T-helper 2 cell (primary cell): ENCODE measurements at places on chromosomes 4 and X.

DNA sequence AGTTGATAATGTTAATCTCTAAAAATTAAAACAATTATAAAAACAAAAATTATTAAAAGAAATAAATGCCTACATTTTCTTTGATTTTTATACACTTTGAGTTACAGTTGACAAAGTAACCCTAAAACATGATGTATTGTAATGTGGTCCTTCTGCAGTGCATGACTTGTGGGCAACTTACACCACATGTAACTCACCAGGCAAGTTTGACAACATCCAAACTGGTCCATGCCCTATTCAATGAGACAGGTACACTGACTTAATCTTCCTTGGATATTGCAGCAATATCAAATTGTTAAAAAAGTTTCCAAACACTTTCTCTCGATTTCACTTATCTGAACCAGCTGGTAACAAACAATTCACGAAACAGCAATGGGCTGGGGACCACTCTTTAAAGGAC is 81.5 kb downstream of the FTHL17 start:
- DNase-seq, result no peak

- no peak for DNase-seq
Measured at GRCh38 chrX:129310000-129310399, 213.3 kb downstream of the SMARCA1 start.

GRCh38 chr4:128686032-128686465 is 123.5 kb upstream of the JADE1 start:
- DNase-seq, result no peak

DNA sequence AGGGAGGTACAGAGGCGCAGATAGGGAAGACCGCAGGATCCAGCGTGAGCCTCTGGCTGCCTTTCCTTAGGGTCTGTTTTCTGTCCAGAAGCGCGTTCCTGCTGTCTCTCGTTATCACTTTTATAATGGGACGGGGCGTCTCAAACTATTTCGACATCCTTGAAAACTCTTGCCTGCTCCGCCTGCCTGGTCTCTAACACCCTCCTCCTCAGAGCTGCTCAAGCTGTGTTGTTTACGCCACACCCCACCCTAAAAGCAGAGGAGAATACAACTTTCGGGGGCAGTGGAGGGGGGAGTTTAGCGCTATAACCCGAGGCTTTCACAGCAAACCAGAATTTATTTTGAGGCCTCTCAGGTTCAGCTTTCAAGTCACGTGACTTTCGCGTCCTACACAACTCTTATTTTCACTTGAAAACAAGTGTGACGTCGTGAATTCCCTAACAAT is 646 bp upstream of the FAM3A start:
- DNase-seq, result no peak

GRCh38 chr4:186013419-186014186 is 55.4 kb upstream of the TLR3 start:
- DNase-seq, result no peak

- no peak for DNase-seq
Measured at GRCh38 chr4:133584714-133585113, 435.6 kb downstream of the PCDH10 start.
